Naive B cell (primary cell): ENCODE measurements at places on chromosomes 5 and 9.

- no peak for DNase-seq
These were observed 8.1 kb upstream of the HAVCR1 start for GRCh38 chr5:157067005-157067404.

DNA sequence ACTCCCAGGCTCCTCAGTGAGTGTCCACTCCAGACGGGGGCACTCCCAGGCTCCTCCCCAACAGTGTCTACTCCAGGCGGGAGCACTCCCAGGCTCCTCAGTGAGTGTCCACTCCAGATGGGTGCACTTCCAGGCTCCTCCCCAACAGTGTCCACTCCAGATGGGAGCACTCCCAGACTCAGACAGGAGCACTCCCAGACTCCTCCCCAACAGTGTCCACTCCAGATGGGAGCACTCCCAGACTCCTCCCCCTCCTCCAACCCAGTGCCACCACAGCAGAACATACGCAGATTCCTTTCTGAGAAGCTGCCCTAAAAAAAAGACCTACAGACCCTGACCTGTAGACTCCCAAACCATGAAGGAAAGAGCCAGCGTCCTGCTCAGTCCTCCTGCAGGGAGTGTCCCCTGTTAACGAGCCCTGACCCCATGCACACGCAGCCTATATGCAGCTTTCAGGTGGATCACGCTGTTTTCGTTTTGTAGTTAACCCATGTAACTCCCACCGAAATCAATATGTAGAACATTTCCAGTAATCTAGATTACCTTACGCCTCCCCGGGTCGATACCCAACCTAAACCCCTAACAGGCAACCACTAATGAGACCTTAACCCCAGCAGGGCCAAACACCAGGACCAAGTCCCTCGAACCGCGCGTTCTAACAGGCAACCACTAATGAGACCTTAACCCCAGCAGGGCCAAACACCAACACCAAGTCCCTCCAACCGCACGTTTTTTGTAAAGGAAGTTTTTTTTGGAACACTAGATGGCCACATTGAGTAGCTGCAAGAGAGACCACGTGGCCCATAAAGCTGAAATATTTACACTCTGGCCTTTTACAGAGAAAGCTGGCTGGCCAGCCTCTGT, 15.7 kb downstream of the PNPLA7 start:
- peak; percentile 28 for DNase-seq

DNA sequence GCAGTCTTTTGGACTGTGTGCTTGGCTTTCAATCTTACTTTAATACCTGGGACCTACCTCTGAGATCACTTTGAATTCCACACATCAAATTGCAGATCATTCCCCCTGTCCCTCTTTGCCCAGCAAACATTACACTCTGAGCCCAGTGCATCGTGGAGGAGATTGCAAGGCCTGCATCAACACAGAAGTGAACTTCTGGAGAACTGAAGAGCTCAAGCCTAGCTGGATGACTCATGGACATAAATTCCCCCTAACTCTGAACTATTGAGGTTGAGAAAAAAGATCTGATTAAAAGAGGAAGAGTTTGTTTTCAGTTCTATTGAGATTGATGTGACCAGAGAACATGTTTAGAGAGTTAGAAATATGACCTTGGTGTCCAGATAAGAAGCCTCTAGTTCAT, 316.0 kb upstream of the DMAC1 start:
- no peak for DNase-seq

GRCh38 chr9:37036776-37037502, 2.9 kb upstream of the PAX5 start:
- DNase-seq, result peak; percentile 76

- DNase-seq, result no peak
These were observed 46.3 kb upstream of the TDRD7 start for GRCh38 chr9:97365634-97366033.

DNA sequence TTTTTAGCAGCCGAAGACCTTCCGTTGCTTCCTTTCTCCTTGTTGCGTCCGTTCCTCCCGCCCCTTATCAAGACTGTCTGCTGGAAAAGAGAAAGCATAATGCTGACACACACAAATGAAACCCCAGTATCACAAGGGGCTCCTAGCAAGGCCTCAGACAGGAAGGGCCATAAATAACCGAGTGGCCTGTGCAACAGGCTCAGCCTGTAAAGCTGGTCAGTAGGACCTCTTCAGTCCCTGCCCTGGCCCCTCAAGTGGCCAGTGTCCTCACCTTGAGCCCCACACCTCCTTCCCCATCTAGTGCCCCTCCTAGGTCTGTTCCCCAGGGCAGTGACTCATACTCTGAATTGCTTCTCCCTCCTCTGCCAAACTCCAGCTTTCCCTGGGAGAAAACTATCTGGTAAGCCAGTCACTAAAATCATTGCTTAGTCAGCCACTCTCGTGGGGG, 174.6 kb upstream of the IL12B start:
- DNase-seq, result no peak

DNA sequence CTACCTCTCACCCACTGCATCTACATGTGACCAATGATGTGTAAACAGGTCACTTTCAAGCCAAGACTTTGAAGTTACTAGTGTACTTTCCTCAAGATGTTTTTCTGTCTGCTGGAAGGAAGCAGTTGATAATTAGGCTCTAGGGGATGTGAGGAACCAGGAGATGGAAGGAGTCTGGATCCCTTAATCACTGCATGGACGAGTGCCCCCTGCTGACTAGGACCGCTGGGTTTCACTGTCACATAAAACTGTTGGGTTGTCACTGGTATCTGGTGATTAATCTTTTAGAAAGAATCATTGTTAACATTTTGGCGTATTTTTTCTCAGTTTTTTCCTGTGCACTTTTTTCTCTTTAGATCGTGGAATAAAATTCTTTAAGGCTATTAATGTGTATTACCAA, 79.5 kb downstream of the SREK1 start:
- no peak for DNase-seq

DNA sequence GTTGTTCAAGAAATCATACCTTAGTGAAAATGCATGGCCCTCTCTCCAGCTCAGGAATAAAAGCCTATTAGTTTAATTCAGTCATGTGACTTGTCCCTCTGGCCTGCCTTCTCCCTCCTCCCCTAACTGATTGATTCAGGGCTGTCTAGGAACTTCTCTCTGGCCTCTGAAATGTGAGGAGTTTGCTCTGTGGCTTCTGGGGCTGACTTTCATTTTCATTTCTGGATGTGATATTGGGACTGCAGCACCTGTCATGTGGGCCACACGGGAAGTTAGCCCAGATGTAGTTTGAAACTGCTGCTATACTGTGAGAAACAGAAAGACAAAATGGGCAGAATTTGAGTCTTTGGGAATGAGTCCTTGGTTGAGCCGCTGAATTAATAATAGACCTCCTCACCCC, 44.8 kb downstream of the PARP8 start:
- DNase-seq, result peak; percentile 68

GRCh38 chr9:113227436-113227835, 6.1 kb downstream of the SLC31A1 start:
- DNase-seq, result no peak

GRCh38 chr5:130237721-130238120, 333.5 kb downstream of the CHSY3 start:
- DNase-seq, result no peak

DNA sequence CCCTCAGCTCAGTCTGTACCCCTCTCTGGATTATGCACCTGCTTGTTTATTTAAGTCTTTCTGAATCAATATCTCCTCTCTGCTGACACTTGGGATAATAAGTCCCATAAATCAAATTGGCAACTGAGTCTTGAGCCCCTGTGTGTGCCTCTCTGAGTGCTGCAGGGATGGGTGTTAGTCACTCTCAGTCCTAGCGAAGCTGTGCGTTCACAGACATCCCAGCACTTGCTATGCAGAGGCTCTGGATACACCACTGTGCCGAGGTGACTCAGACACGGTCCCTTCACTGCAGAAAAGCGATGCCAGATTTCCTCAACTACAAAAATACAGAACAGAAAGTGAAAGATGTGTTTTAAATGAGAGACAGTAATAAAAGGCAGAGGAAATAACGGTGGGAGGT, 4.1 kb upstream of the KCNMB1 start:
- peak; percentile 28 for DNase-seq

DNA sequence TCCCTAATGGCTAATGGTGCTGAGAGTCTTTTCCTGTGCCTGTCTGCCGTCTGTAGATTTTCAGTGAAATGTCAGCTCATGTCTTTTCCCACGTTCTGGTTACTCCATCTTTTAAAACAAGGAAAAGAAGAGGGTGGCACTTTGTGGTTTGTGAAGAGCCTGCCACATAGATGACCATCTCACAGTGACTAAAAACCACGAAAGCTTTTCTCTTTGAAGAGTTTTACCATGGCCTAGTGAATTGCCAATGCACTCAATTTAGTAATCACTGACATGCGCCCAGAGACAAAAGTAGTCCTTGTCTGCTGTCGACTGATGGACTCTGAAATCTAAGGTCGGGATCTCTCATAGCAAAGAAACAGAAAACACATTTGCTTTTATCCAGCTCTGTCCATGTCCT, 50.4 kb downstream of the SPATA31C2 start:
- DNase-seq, result no peak

DNA sequence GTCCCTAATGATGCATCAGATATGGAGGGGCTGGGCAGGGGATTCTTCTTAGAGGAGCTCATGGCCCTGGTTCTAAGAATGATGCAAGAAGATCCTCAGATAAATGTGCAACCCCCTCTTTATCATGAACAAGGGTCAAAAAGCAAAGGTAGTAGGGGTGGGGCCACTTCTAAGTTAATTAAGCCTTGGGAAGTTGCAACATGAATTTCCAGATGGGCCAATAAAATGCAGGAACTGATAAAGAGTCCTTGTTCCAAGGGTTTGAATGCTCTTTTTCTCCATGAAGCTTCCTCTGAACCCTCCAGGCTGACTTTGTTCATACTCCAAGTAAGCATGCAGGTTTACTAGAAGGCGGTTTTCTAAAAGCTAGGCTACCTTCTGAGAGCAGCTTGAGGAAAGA, 25.6 kb downstream of the PCA3 start:
- DNase-seq, result no peak

DNA sequence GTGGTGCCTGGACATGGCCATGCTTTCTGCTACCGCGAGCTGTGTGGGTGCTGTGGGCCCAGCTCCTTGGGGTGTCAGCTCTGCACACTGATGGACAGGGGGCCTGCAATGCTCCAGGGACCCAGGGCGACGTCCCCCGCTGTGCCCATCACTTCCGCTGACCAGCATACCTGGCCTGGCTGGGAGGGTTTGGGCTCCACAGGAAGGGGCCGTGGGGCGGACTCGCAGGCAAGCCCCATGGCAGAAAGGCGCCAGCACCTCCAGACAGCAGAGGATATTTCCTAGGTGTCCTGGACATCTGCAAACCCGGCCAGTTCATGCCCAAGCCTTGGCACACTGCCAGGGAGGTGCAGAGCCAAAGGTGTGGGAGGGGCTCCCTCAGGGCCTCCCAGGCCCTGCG, 295.8 kb upstream of the IRX4 start:
- no peak for DNase-seq

DNA sequence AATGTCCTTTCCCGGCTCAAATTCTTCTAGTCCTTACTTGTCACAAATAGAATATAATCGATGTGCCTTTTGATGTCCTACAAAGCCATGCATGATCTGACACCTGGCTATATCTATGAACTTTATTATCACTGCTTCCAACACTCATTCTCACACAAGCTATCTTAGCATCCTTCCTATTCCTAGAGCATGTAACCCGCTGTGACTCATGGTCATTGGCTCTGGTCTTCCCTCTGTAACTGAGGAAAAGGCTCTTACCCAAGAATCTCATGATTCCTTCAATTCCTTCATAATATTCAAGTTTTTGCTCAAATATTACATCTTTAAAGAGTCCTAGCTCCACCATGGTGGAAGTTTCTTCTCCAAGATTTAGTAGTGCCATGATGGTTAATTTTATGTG, 480.0 kb upstream of the PAPPA start:
- no peak for DNase-seq

- no peak for DNase-seq
These were observed 59.1 kb upstream of the PHF2 start for GRCh38 chr9:93517331-93517730.

DNA sequence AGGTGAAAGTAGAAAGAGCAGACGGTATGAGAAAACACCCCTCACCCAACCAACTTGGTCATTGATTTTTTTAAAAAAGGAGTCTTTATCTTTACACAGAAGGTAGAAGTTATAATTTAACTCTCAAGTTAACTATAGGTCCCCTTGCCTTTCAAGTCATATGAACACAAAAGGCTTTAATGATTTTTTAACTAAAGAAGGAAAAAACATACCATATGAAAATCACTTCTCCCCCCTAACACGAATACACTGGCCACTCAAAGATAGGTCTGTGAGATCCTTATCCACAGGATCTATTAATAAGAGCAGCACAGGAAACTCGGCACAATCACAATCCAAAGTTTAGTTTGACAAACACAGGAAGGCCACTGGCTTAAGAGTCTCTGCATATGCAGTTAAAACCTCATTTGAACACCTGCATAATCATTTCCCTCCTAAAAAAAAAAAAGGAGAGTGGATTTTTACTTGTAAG, 138.0 kb downstream of the ENC1 start:
- DNase-seq, result no peak

GRCh38 chr9:77892955-77893514, 138.6 kb downstream of the GNAQ start:
- no peak for DNase-seq

DNA sequence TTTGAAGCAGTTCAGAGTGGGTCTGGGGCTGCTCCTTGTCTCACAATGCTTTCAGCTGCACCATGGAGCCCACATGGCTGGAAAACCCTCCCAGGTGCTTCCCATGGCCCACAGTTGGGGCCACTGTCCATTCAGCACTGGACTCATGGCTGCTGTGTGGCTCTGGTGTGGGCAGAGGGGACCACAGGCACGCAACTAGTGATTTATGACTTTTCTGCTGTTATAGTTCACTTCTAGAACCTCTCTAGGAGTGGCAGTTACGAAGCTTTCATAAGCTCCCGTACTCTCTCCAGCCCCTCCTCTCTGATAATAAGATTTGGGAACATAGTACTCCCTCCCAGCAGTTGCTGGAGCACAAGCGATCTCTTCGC, 29.0 kb downstream of the GLRA1 start:
- no peak for DNase-seq

DNA sequence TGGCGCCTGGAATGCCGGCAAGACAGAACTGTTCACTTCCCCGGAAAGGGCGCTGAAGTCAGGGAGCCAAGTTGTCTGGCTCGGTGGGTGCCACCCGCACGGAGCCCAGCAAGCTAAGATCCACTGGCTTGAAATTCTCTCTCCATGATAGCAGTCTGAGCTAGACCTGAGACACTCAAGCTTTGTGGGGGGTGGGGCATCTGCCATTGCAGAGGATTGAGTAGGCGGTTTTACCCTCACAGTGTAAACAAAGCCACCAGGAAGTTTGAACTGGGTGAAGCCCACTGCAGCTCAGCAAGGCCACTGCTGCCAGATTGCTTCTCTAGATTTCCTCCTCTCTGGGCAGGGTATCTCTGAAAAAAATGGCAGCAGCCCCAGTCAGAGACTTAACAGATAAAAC, 277.4 kb downstream of the SLCO4C1 start:
- DNase-seq, result no peak

- DNase-seq, result no peak
These were observed 226.4 kb downstream of the KIAA0825 start for GRCh38 chr5:94391996-94392395.

GRCh38 chr5:2173151-2173834, 290.6 kb upstream of the IRX4 start:
- DNase-seq, result no peak

DNA sequence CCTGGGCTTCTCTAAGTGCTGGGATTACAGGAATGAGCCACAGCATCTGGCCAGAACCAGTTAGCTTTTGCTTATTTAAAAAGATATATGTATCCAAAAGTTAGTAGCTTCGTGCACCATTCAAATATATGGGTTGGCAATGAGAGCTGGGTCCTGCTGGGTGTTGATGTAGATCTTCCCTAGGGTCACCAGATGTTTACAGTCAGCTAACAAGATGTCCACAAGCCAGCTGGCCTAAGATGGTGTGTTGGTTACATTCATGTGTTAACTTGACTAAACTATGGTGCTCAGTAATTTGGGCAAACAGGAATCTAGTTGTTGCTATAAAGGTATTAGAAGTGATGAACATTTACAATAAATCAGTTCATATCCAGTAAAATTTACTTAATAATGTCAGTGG, 948.6 kb upstream of the EDIL3 start:
- no peak for DNase-seq
